ENCODE measurements at places on chromosomes 1 and 21.

DNA sequence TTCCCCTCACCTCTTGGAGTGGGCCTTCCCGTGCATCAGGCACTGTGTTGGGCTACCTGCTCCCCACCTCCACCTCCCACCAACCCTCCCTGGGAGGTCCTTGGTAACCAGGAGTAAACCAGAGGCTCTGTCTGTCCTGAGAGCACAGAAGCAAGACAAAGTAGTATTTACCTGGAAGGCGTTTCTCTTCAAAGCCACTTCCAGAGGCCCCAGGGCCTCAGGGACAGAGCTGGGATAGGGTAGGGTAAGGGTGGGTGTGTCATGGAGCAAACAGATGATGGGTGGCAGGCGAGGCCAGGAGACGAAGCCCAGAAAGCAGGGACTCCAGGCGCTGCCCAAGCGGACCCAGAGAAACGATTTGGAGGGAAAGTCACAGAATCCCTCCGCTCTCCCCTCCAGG, 77.2 kb upstream of the TARDBP start:
- peak; percentile 46 for DNase-seq

DNA sequence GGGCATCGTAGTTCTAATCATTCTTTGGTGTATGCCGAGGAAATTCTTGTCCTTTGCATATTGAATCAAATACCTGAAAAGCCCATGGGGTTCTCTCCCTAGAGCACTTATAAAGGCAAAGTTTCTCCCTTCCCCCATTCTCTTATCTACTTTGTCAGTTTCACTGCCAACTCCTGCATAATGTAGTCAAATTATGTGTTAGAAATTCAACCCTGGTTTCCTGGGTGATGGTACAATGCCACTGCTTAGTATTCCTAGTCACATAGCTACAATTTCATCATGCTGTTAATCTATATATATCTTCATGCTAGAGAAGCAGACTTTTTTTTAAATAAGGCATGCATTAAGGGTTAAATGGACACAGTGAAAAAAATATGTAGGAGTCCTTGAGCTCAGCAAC, 119.0 kb downstream of the PDE4B start:
- no peak for DNase-seq

DNA sequence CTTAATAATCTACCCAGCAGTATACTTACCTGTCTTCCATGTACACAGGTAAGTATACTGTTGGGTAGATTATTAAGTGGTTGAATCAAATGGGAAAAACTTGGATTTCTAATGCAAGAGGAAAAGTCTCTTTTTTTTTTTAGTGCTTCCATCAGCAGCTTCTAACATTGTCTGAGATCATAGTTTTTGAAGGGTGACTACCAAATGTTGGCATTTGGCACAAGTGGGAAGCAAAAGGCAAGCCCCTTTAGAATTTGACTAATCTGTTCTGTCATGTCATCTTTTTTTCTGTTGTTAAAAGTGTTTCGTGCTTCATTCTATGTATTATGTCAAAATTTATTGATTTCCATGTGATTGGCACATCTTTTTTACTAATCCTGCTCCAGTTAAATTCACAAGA, 547 bp downstream of the FMO1 start:
- DNase-seq: no peak

- DNase-seq: no peak
Observed at GRCh38 chr1:161052899-161053298, 7.1 kb upstream of the USF1 start.

- DNase-seq: peak; percentile 71
Observed at GRCh38 chr1:95388031-95388430, 154.0 kb downstream of the RWDD3 start.

DNA sequence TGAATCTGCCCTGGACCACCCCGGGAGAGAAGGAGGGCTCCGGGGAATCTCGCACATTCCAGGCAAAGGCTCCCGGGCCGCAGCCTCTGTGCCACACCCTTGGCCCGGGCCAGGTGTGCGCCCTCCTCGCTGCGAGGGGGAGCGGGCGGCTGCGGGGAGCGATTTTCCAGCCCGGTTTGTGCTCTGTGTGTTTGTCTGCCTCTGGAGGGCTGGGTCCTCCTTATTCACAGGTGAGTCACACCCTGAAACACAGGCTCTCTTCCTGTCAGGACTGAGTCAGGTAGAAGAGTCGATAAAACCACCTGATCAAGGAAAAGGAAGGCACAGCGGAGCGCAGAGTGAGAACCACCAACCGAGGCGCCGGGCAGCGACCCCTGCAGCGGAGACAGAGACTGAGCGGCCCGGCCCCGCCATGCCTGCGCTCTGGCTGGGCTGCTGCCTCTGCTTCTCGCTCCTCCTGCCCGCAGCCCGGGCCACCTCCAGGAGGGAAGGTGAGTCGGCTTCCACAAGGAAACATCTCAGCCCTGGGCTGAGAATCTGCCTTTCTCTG, at the start of gene LAMC2:
TSS of gene LAMC2 (plus strand) at position 324 of the 550 bp plus-strand sequence. CDS start at position 413, 89 bp downstream.
- DNase-seq: peak; percentile 82

DNA sequence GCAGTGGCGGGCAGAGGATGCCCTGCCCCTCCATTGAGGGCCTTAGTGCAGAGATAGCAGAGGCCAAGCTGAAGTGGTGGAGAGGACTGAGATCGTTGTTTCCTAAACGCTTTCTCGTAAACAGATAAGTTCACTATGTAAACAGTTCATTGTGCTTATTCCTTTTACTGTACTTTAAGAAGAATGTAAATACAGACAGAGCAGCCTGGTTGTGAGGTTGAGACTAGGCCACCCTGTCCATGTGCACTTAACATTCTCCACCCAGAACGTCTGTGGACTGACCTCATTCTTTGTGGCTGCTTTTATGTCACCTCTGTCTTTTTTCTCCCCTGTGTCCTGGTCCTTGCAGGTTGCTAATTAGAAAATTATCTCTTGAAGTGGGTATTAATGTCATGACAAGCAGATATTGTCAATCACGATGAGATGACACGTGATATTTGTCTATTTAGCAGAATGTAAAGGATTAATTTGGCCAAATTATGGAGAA, 8.5 kb downstream of the CENPS start:
- DNase-seq: peak; percentile 96

DNA sequence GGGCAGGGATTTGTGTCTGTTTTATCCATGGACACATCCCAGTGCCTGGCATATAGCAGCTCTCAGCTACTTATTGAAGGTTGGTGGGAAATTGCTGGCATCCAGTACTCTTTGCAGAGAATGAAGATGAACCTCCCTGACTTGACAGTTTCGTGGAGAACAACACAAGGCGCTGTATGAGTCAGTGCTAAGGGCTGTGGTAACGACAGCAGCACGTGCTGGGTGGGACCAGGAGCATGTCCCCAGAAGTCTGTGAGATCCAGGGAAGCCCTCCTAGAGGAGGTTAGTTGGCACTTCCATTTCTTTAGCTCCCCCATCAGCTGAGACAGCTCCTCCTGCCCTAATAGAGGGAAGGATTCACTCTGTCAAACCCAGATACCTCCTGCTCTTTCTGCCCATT, 25.9 kb upstream of the IL19 start:
- no peak for DNase-seq

GRCh38 chr1:2270260-2271100, 42.4 kb downstream of the SKI start:
- DNase-seq: no peak

GRCh38 chr1:95393434-95393833, 159.4 kb downstream of the RWDD3 start:
- no peak for DNase-seq

DNA sequence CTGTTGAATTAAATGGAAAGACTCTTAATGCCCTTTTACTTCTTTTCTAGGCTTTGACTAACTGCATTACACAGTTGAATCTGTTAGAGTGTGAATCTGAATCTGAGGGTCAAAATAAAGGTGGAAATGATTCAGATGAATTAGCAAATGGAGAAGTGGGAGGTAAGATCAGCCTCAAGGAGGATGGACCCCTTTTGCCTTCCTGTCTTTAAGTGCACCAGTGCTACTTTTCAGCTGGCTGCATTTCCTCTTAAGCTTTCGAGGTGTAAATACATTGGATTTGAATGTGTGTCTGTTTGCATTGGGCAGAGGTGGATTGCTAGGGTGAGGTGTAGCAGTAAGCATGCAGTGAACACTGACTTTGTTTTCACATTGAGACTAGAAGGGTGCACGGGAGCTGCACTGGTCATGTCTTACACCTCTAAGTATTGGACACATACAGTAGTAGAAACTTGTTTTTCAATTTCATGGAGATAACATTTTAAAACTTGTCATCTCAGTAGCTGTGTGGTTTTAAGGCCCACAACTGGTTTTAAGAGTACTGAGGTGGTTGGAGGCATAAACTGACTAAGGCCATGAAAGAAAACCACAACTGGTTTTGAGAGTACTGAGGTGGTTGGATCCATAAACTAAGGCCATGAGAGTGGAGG, 35.4 kb downstream of the MIA3 start:
- no peak for DNase-seq

DNA sequence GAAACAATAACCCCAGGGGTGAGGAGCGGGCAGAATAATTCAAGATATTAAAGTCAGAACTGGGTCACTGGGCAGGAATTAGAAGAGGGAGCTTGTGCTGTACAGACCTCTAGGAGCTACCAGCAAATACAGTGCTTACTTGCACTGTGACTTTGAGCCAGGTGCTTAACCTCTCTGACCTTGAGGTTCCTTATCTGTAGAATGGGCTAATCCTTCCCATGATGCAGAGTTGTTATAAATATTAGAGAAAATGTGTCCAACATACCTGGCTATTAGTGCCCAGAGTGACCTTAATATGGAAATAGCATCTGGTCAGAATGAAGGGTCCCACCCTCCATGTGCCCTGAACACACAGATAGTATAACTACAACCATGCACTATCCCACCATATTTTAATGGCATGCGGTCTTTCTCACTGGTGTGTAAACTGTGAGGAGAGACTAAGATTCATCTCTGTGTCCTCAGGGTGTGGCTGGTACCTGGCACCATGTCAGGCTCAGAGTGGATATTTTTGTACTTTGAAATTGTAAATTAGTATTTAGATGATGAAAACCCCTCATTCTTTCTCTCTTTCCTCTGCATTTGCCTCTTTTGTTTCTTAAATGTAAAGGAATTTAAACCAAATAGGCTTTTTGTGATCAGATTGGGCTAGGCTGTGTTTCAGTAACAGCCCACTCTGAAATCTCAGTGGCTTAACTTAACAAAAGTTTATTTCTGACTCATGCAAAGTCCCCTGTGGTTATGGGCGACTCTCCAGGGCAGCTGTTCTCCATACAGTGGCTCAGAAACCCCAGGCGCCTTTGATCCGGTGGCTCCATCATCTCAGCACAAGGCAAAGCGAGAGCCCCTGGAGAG, 60.0 kb upstream of the ROR1 start:
- DNase-seq: no peak

DNA sequence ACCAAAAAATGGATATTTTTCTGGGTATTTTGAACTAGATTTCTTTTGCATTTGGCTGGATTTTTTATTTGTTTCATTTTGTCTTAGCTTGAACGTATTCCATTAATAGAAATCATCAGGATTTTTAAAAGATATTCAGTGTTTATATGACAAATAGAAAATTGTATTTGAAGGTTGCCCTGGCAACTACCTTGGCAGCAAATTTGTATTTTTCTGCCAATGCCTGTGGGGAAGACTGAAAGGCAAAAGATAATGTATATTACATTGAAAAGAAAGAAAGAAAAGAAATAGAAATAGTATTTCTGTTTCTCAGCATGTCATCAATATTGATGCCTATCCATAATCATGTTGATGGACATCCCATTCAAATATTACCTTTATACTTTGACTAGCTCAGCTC, 16.8 kb downstream of the VCAM1 start:
- no peak for DNase-seq

DNA sequence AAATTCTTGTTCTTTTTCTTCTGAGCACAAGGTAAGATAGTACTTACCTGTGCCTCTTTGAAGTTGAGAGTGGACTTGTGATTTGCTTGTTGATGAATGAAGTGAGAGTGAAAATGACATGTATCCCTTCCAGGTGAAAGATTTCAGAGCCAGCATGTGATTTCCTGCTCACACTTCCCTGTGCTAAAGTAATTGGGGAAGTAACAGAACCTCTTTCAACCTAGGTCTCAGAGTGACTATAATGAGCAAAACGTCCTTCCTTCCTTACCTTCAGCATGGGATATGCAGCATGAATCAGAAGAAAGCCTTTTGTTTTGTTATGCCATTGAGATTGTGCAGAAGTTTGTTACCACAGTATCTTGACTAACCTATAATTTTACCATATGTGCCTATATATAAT, 24.6 kb downstream of the RAVER2 start:
- DNase-seq: no peak

GRCh38 chr1:156376958-156377919, 8.2 kb downstream of the RHBG start:
- DNase-seq: no peak

DNA sequence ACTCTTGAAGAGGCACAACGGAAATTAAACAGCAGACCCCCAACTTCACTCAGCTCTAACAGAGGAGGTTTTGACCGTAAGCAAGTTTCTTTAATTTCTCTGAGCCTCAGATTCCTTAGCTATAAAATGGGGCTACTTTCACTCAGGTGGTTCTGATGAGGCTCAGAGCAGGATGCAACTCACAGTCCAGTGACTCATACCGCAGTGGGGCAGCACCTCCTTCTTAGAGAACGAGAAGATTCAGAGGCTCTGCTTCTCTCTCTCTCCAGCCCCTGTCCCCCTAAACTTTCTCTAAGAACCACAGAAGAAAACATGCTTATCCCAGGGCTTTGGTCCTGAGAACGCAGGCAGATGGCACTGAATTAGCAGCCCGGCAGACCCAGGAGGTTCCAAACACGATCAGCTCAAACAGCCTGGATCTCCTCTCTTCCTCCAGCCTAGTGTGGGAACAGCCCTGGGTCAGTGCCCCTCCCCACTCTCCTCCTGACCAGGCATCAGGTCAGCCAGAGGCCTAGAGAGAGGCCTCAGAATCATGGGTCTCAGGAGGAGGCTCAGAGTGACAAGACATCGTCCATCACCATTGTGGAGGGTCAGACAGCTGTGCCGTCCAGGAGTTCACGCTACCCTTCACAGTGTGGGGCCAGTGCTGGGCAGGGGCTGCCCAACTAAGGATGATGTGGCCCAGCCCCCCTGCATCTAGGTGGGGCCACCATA, 433.0 kb downstream of the PTPRU start:
- no peak for DNase-seq

DNA sequence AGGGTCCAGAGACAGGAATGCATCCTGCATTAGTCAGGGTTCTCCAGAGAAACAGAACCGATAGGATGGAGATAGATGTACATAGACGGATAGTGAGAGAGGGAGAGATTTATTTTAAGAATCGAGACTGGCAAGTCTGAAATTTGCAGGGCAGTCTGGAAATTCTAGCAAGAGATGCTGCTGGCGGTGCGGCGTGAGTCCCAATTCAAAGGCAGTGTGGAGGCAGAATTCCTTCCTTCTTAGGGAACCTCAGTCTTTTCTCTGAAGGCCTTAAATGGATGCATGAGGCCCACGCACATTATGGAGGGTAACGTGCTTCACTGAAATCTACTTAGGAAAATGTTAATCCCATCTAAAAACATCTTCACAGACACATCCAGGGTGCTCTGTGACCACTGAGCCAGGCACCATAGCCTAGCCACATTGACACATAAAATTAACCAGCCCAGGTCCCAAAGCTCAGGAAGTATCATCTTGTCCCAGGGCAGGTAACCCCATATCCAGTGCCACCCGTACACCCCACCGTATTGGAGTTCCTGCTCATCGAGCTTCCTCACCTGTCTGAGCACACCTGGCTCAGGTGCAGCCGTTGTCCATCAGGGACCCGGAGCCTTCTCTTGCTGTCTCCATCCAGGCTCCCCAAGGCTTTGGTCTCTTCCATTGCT, 9.7 kb upstream of the PKNOX1 start:
- DNase-seq: no peak
